PC-3 (cell line): ENCODE measurements at places on chromosomes 6 and 20. TPM values are rescaled to one million over a fixed set of nuclear protein-coding genes. Genes with fewer than 3 reads are reported as not detected.
A peak's percentile ranks its signal among the peaks of the same experiment; 100 is the strongest.

Gene FAM83B
- 0.07 and 0.29 TPM in 2 replicates for total RNA-seq

GRCh38 chr6:118171852-118172251 lies 264.8 kb downstream of the SLC35F1 start:
- no peaks in the 10 kb centered on the region for H3K27me3 ChIP-seq
- no peaks in the 10 kb centered on the region for H3K36me3 ChIP-seq
- DNase-seq: no peak
- H3K4me3 ChIP-seq: no peak overlapping the region
- H3K4me1 ChIP-seq: no peaks in the 10 kb centered on the region
- no peak overlapping the region for H3K27ac ChIP-seq

Gene ANKRD66
- total RNA-seq: not detected in 2 replicates

Gene STX11
- 1.2 and 1.5 TPM in 2 replicates for total RNA-seq

Gene GDAP1L1
- total RNA-seq: not detected in 2 replicates

Gene SLC22A3
- 0.47 and 0.92 TPM in 2 replicates for total RNA-seq

Gene LCA5
- 0.73 and 0.86 TPM in 2 replicates for total RNA-seq

DNA sequence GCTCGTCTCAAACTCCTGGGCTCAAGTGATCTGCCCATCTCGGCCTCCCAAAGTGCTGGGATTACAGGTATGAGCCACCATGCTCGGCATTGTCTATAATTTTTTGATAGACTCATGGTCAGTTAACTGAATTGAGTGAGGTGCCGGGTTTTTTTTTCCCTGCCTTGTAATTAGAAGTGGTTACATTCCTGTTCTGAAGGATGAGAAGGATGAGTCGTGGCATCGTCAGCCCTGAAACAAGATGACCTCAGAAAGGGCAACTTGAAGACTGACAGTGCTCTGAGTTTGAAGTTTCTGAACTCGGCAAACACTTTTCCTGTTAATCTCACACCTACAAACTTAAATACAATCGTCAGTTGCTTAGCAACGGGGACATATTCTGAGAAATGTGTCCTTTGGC lies 158.7 kb upstream of the PDE10A start:
- H3K4me3 ChIP-seq: no peak overlapping the region
- H3K27me3 ChIP-seq: peaks cover 32% of the 10 kb centered on the region
- peak; percentile 30 for DNase-seq
- H3K27ac ChIP-seq: no peak overlapping the region
- no peaks in the 10 kb centered on the region for H3K4me1 ChIP-seq
- no peaks in the 10 kb centered on the region for H3K36me3 ChIP-seq

Gene NRSN1
- total RNA-seq: not detected in 2 replicates
